ENCODE measurements at places on chromosomes 11 and 22. TPM values are rescaled to one million over a fixed set of nuclear protein-coding genes. Genes with fewer than 3 reads are reported as not detected.

Gene MAP6
- 10.8 TPM for total RNA-seq

Gene SERPING1
- total RNA-seq: 471 TPM

Gene OR8G5
- 0.35 TPM for total RNA-seq

Gene INPPL1
- 147 TPM for total RNA-seq

Gene ZNF280A
- not detected for total RNA-seq

Gene SLC25A18
- 0.50 TPM for total RNA-seq

Gene BATF2
- 8.6 TPM for total RNA-seq

Gene VPS51
- total RNA-seq: 94.9 TPM

Gene GGA1
- total RNA-seq: 64.8 TPM

Gene TTC28
- 39.6 TPM for total RNA-seq

Gene VWCE
- total RNA-seq: 1.2 TPM

Gene FAM83F
- 1.4 TPM for total RNA-seq

Gene SPDYC
- total RNA-seq: not detected

Gene MAJIN
- not detected for total RNA-seq

Gene PRAME
- total RNA-seq: not detected

Gene TMEM123
- 199 TPM for total RNA-seq
